Transverse colon (tissue), 4 donors: ENCODE measurements at places on chromosomes 2 and 18.

DNA sequence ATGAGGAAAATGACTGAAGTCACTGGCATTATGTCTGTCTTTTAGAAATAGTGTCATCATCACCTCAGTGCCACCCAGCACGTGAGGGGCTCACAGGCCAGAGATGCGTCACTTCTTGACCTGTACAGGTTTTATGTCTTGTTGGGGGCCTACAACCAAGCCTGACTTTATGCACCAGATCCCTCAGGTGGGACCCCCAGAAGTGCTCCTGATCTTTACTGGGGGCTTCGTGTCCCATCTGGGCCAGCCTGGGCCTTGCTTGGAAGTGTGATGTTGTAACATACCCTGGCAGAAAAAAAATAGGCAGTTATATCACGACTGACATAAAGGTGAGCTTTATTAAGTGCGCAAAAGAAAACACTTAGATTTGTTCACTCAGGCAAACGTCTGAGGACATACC, 21.5 kb upstream of the GNAL start:
- DNase-seq: no peak

- DNase-seq: no peak
These were observed 97.0 kb upstream of the RFX8 start for GRCh38 chr2:101571951-101572350.

DNA sequence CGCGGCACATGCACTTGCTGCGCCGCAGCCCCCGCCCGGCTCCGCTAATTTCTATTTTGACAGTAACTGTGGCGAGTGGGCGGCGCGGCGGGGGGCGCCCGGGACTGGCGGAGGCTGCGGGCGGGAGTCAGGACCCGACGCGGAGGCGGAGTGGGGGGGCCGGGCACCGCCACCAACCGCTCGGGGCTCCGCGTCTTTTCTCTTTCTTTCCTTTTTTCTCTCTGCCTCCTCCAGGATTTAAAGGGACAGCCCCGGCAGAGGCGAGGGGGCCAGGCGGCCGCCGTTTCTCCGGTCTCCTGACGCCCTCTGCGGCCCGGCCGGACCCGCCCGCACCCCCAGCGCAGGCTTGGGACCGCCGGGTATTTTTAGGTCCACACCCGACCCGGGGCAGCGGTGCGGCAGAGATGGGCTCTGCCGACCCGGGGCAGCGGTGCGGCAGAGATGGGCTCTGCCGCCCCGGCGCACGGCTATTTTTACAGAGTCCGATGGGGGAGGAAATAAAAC, 460 bp upstream of the ZBTB7C start:
- no peak for DNase-seq

GRCh38 chr2:190469771-190470170, 61.6 kb downstream of the MFSD6 start:
- peak; percentile 53 for DNase-seq

GRCh38 chr2:237935740-237936452, 30.9 kb upstream of the UBE2F start:
- DNase-seq: no peak

DNA sequence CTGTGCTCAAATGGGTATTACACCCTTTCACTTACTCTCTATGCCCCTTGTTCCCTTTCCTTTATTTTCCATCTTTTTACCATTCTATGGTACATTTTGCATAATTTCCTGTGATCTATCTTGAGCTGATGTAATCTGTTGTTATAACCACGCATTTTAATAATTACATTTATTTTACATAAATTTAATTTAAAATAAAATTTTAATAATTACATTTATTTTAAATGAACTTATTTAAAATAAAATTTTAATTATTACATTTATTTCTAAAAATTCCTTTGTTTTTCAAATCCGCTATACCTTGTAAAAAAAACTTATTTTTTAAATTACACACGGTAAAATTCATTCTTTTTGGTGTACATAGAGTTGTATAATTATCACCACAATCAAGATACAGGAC, 93.9 kb downstream of the CRACDL start:
- DNase-seq: no peak

GRCh38 chr2:100192825-100193224, 50.4 kb upstream of the AFF3 start:
- no peak for DNase-seq

DNA sequence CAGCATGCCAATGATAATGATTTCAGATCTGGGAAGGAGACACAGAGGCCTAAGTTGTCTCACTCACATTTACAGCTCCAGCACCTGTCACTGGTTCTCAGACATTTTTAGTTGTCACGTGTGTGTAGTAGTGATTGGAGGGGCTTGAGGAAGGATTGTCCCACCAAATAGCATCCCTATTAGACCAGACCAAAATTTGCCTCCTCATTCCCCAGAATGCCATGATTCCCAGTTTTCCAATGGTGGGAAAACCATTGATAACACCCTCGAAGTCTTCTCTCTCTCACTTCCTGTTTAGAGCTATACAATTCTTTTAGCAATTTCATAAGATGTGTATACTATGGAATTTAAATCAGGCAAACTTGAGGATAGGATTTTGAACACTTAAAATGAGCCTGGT, 52.5 kb downstream of the CCDC141 start:
- DNase-seq: no peak
